ENCODE measurements at places on chromosomes 2 and 18. TPM values are rescaled to one million over a fixed set of nuclear protein-coding genes. Genes with fewer than 3 reads are reported as not detected.

The RFTN2 gene
- 4.0 TPM for total RNA-seq

The DNMT3A gene
- total RNA-seq: 31.4 TPM

The DSG2 gene
- 63.0 TPM for total RNA-seq

The AGXT gene
- 0.09 TPM for total RNA-seq

The TMEM169 gene
- total RNA-seq: 4.6 TPM

The ANKRD44 gene
- 39.2 TPM for total RNA-seq

- no peak overlapping the region for H3K4me3 ChIP-seq
- no peaks in the 10 kb centered on the region for H3K36me3 ChIP-seq
- H3K27me3 ChIP-seq: no peaks in the 10 kb centered on the region
- H3K4me1 ChIP-seq: peaks cover 4% of the 10 kb centered on the region
- DNase-seq: no peak
- H3K27ac ChIP-seq: no peak overlapping the region
Observed at GRCh38 chr2:157486596-157487270, 42.8 kb upstream of the CYTIP start.

- no peaks in the 10 kb centered on the region for H3K4me1 ChIP-seq
- DNase-seq: no peak
- no peaks in the 10 kb centered on the region for H3K27me3 ChIP-seq
- no peak overlapping the region for H3K27ac ChIP-seq
- no peak overlapping the region for H3K4me3 ChIP-seq
Observed at GRCh38 chr2:191435141-191435540, 189.9 kb downstream of the MYO1B start.

- no peaks in the 10 kb centered on the region for H3K36me3 ChIP-seq
- no peak overlapping the region for H3K4me3 ChIP-seq
- peaks cover 25% of the 10 kb centered on the region for H3K4me1 ChIP-seq
- DNase-seq: no peak
Observed at GRCh38 chr2:160257041-160257742, 57.1 kb upstream of the ITGB6 start.

- no peak overlapping the region for H3K27ac ChIP-seq
- no peak overlapping the region for H3K4me3 ChIP-seq
- H3K4me1 ChIP-seq: no peaks in the 10 kb centered on the region
- DNase-seq: no peak
Observed at GRCh38 chr18:25097569-25098056, 254.4 kb downstream of the ZNF521 start.

DNA sequence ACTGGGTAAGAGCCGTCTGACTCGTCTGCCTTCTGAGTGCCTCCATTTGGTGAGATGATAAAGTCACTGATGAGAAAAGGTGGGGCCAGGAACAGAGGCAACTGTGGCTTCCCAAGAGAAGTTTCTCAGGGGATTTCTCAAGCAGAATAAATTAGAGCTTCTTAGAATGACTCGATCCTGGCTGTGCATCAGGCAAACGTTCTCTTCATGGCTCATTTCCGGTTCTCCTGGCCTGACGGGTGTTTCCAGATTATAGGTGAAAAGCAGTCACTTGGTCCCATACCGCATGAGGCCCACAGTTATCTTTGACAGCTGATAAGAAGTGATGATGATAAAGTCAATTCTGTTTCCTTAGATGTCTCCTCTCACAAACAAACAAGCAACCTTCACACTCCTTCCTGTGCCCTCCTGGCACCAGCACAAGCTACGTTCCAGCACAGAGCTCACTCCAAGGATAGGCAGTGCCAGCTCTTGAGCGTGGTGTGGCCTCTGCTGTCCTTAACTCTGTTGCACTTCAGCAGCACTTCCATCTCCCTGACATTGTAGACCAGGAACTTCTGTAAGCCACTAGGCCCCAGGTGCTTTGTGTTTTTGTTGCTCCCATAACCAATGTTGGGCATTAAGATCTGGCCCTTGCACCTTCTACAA, 37.8 kb upstream of the KCNF1 start:
- no peak overlapping the region for H3K4me3 ChIP-seq
- H3K4me1 ChIP-seq: no peaks in the 10 kb centered on the region
- no peak overlapping the region for H3K27ac ChIP-seq
- H3K36me3 ChIP-seq: no peaks in the 10 kb centered on the region
- no peak for DNase-seq

DNA sequence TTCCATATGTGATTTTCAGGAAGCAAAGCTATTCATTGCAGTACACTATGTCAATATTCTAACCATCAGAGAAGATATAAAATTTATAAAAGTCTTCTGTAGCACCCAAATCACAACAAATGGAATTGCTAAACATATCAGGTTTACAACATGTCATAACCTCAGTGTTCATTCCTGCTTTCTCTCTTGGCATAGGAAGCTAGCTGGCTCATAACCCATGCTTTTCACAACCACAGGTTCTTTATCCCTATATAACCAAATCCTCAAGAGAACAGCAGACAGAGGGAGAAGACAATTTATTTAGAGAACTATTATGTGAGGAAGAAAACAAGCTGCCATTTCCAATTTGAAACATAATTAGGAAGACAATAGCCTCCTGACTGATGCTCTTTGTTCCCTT, 997.0 kb upstream of the ACVR2A start:
- no peak for DNase-seq
- H3K27ac ChIP-seq: no peak overlapping the region
- H3K36me3 ChIP-seq: no peaks in the 10 kb centered on the region
- no peak overlapping the region for H3K4me3 ChIP-seq
- H3K27me3 ChIP-seq: no peaks in the 10 kb centered on the region

GRCh38 chr2:240571314-240571973, 3.2 kb downstream of the RNPEPL1 start:
- no peak for DNase-seq
- H3K27me3 ChIP-seq: no peaks in the 10 kb centered on the region
- H3K27ac ChIP-seq: no peak overlapping the region
- no peak overlapping the region for H3K4me3 ChIP-seq
- H3K4me1 ChIP-seq: no peaks in the 10 kb centered on the region

Data from kidney (tissue), 22 donors.